CD4-positive, alpha-beta T cell treated with Interleukin-4 for 4 hours (primary cell): ENCODE measurements at places on chromosomes 3 and 15.
A peak's percentile ranks its signal among the peaks of the same experiment; 100 is the strongest.

DNA sequence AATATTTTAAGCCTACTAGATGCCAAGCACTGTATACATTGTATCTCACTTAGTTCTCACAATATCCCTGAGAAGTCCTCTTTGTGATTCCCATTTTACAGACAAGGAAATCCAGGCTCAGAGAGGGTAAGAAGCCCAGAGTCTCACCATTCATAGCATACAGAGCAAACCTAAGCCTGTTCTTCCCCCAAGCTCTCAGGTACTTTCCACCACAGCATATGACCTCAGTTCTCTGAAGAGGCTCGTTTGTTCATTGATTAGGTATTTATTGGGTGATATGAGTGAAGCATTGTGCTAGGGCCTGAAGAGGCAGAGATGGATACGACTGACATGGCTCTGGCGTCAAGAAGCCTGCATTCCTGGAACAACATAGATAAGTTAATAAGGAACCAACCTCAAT is 310.9 kb upstream of the UMPS start:
- no peak for DNase-seq

DNA sequence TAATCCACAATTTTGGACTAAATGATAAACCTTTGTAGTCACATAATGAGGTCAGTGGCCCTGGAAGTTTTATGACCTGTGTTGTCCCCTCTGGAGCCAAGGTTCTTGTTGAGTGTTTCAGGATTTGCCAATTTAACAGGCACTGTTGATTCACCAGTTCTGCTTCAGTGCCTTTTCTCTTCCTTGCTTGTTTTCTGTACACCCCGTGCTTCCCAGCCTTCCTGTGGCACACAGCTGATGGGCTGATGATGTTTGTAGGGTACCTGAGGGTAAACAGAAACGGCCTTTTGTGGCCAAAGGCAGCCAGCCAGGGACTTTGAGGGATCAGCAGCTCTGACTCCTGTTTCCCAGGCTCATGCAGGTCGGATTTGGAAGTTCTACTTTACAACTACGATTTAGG is 13.3 kb downstream of the GYG1 start:
- no peak for DNase-seq

- DNase-seq = no peak
Measured at GRCh38 chr3:83843716-83844115, 1115.1 kb upstream of the CADM2 start.

DNA sequence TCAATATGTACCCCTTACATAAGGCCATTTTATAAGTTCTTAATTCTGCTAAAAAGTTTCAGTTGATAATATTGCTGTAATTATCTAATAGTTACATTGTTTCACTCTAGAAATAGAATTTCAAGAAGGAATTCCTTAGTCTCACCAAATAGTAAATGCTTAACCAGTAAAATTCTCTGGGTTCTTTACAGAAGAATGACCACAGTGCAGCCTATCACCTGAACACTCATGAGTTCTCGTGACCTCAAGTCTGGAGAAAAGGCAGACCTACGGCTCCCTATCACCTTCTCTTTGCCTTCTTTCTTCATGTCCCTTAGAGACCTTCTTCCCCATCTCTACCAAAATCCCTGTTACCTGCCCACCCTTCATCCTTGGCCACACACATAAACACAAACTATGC is 30.9 kb downstream of the CCDC191 start:
- DNase-seq = no peak

GRCh38 chr3:151145713-151146070 is 57.3 kb downstream of the GPR171 start:
- DNase-seq = no peak

- no peak for DNase-seq
Measured at GRCh38 chr3:173938159-173938558, 540.6 kb downstream of the NLGN1 start.

DNA sequence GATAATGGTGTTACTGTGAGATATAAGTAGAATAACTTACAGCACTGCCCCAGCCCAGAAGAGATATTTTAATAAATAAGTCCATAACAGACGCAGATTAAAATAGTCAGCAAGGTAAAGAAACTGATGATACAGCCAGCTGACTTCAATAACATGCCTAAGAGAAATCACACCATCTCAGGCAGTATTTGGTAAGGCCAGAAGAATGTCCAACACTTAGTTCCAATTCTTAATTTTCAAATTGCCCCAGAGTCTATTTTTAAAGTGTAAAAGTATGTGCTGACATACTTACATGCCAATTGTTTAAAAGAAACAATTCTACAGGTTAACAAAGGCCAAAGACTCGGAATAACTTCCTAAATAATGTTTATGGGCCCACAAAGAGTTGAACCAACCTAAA is 1.6 kb downstream of the GNB4 start:
- no peak for DNase-seq

DNA sequence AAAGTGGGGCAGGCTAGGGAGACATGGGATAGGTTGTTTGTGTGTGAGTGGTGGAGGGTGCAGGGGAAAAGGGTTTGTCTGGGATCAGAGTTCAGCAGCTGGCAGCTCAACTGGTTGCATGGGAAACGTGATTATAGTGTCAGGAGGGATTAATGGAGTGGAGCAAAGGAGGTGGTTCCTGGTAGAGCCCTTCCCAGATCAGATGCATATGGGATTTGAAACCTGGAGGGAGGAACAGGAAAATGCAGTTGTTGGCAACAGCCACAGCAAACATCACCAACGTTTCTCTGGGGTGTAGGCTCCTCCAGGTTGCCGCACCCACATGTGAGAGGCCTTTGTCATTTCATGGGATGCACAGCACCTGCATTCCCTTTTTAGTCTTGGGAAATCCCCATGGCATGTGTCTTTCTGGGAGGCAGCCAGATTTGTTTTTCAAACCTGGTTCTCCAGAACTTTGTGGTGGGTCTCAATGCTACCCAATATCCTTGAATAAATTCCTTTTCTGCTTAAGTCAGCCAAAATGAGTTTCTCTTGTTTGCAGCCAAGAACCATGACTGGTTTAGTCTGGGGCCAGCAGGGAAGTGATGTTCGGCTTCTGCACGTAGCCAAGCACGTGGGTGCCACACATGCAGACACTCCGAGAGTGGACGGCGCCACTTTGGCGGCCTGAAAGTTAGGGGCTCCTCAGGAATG is 61.3 kb downstream of the BDH1 start:
- no peak for DNase-seq

- DNase-seq = peak; percentile 2
Measured at GRCh38 chr3:3798631-3799113, 559 bp upstream of the LRRN1 start.
